ENCODE measurements at places on chromosomes 2 and 18.

GRCh38 chr2:169303579-169304305 lies 58.6 kb downstream of the LRP2 start:
- DNase-seq = no peak

GRCh38 chr18:77103187-77103850 lies 29.3 kb downstream of the MBP start:
- DNase-seq = no peak

- DNase-seq = no peak
Observed at GRCh38 chr2:226788064-226788463, 11.6 kb downstream of the IRS1 start.

- no peak for DNase-seq
Observed at GRCh38 chr18:9810299-9810698, 75.5 kb upstream of the TXNDC2 start.

DNA sequence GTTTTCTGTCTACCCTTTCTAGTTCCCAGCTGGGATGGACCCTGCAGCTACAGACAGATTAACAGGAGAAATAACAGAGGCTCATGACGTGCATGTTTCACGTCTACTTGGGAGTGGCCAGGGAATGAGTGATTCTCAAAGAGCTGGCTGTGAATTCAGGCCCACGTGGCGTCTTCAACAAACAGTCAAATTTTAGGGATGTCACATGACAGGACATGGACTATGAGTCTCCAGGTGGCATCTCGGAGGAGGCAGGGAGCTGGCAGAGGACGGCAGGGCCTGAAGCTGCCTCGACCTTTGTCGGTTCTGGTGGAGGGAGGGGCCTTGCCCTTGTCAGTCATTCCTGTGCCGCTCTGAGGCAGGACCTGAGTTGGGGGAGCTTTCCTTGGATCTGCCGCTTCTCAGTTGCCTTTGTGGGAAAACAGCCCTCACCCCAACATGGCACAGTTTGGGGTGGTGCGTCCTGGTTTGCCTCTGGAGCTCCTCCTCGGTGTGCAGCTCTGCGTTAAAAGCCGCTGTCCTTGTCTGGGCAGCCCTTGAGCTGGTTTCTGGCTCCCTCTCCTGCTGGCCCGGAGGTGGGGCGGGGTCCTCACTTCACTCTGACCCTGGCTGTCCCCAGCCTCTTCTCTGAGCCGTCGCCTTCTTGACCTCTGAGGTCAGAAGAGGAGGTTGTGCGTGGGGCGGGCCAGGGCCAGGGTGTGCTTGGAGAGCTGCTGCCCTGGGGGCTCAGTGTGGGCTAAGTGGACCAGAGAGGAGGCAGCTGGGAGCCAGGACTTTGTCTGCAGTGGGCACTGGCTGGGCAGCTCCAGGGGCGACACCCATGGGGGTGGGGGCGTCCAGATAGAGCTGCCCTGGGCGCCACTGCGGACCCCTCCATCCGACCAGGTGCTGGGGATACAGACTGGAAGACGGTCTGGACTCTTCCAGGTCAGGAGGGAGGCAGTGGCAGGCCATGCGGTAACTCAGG lies 12.1 kb upstream of the GAL3ST2 start:
- no peak for DNase-seq
